ENCODE measurements at places on chromosomes 16 and 17. TPM values are rescaled to one million over a fixed set of nuclear protein-coding genes. Genes with fewer than 3 reads are reported as not detected.

DNA sequence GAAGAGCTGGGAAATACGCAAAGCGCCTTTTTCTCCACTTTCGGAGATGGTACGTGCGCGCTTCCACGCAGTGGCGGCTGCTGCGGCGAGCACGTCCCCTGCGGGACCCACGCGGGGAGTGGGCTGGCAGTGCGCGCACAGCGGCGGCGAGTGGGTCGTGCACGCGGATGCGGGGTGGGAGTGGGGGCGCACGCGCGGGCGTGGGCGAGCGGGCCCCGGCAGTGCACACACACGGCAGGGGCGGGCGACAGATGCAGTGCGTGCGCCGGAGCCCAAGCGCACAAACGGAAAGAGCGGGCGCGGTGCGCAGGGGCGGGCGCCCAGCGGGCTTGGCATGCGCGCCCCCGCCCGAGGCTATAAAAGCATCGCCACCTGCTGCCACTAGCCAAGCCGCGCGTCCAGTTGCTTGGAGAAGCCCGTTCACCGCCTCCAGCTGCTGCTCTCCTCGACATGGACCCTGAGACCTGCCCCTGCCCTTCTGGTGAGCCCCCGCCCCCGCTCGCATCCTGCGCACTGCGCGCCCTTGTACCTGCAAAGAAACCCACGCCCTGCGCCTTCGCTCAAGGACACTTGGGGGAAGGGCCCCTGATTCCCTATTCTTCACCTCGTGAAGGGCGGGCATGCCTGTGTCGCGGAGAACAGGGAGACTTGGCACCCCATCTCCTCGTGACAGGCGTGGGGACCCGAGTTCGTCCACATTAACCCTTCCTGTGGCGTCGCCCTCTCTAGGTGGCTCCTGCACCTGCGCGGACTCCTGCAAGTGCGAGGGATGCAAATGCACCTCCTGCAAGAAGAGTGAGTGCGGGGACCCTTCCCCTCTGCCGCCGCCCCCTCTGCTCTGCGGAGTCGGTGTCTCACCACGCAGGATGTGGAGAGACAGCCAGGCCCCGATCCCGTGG lies at the start of gene MT3:
MT3 (plus strand) TSS at position 388 of the 899 bp plus-strand sequence; CDS start at position 451, 63 bp downstream.
- peak; percentile 23 for DNase-seq

DNA sequence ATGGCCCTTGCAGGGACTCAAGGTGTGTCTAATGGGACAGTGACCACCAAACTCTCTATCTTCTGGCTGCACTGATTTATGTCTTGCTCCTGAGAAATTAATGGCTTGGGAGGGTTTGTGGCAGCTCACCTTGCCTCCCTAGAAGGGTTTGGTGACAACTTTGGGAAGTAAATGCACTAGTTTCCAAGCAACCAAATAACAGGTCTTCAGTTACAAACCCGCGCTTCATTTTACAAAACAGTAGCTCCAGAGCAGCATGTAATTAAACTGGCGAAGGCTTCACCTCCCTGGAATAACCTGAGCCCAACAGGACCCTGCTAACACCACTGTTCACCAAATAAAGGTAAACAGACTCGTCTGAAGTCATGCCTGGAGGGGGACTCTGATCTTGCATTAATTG lies 318.3 kb downstream of the SLC39A11 start:
- DNase-seq = no peak

The RPRML gene
- total RNA-seq = not detected

DNA sequence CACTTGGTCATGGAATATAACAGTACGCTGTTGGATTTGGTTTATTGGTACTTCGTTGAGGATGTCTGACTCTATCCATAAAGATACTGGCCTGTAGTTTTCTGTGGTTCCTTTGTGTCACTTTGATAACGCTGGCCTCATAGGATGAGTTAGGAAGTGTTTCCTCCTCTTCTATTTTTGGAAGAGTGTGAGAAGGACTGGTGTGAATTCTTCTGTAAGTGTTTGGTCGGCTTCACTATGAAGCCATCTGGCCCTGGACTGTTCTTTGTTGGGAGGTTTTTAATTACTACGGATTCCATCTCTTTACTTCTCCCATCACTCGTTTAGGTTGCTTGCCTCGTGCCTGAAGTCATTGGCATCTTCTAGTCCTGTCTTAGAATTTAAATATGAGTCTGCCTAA lies 117.3 kb downstream of the OR1D5 start:
- no peak for DNase-seq

DNA sequence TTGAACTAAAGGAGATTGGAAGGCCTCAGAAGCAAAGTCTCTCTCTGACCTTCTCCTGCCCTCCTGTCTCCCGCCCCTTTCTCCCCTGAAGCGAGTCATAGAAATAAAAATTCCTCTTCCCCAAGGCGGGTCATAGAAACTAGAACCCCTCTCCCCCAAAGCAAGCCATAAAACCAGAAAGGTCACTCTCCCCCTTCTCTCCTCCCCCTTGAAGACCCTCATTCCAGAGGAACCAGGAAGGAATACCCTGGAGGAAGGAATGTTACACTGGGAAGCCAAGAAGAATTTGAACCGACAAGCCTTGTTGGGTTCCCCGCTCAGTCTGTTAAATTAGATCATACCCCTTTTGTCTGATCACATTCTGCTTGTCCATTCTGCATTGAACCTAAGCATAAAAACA lies 2.7 kb upstream of the GJC1 start:
- no peak for DNase-seq

DNA sequence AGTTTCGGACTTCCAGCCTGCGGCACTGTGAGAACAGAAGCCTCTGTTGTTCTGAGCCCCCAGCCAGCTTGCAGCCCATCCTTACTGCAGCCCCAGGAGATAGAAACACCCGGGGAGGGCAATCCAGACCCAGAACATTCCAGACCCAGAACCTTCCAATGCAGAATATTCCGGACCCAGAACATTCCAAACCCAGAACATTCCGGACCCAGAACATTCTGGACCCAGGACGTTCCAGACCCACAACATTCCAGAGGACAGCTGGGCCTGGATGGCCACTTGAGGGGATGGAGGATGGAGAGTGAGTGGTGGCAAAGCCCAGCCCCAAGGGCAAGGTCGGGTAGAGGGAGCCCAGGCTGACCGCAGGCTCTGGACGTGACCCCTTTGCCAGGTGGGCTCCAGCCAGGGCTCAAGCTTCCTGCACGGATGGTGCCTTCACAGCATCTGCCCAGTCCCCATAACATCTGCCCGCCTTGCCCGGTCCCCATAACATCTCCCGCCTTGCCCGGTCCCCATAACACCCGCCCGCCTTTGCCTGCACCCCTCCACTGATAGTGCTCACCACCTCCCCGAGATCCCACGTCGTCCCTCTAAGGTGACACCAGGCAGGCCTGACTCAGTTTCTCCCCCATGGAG lies 3.5 kb downstream of the CBFA2T3 start:
- DNase-seq = no peak

The KRT12 gene
- total RNA-seq = not detected

- DNase-seq = no peak
Observed at GRCh38 chr17:74746376-74746775, 2.1 kb upstream of the NHERF1 start.

The TBC1D3K gene
- not detected for total RNA-seq

The PMP22 gene
- total RNA-seq = 62.1 TPM

The SLC38A8 gene
- total RNA-seq = not detected

DNA sequence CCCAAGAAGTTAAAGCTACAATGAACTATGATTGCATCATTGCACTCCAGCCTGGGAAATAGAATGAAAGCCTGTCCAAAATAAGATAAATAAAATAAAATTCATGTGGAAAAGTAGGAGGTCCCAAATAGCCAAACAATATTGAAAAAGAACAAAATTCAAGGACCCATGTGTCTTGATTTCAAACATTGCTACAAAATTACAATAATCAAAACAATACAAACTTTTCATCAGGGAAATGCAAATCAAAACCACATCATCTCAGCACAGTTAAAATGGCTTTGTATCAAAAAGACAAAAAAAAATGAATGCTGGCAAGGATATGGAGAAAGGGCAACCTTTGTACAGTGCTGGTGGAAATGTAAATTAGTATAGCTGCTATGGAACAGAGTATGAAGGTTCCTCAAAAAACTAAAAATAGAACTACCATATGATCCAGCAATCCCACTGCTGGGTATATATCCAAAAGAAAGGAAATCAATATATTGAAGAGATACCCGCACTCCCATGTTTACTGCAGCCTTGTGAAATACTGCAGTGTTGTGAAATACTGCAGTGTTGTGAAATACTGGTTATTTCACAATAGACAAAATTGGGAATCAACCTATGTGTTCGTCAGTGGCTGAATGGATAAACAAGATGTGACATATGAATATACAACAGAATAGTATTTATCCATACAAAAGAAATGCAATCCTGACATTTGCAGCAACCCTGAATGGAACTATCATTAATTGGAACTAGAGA lies 24.5 kb upstream of the ZNF287 start:
- no peak for DNase-seq

The NXN gene
- total RNA-seq = 8.4 TPM
